Heart left ventricle (tissue), 16 donors: ENCODE measurements at places on chromosomes 2 and 18.

- DNase-seq: no peak
These were observed 19.2 kb upstream of the TMEM177 start for GRCh38 chr2:119659601-119660342.

GRCh38 chr18:5150894-5151293 lies 46.2 kb downstream of the AKAIN1 start:
- DNase-seq: no peak

DNA sequence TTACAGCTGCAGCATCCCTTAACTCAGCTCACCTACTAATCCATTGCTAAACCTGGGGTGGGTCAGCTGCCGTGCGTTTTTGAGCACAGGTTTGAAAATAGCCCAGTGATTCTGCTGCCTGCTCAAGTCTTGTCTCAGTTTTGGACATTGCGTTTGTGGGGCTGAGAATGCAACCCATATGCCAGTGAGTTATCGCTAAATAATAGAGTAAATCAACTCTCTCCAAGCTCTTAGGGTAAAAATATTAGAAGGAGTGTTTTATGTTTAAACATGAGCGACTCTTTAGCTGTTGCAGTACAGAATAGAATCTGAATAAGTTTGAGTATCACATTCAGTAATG lies 2.1 kb downstream of the TSHZ1 start:
- no peak for DNase-seq

DNA sequence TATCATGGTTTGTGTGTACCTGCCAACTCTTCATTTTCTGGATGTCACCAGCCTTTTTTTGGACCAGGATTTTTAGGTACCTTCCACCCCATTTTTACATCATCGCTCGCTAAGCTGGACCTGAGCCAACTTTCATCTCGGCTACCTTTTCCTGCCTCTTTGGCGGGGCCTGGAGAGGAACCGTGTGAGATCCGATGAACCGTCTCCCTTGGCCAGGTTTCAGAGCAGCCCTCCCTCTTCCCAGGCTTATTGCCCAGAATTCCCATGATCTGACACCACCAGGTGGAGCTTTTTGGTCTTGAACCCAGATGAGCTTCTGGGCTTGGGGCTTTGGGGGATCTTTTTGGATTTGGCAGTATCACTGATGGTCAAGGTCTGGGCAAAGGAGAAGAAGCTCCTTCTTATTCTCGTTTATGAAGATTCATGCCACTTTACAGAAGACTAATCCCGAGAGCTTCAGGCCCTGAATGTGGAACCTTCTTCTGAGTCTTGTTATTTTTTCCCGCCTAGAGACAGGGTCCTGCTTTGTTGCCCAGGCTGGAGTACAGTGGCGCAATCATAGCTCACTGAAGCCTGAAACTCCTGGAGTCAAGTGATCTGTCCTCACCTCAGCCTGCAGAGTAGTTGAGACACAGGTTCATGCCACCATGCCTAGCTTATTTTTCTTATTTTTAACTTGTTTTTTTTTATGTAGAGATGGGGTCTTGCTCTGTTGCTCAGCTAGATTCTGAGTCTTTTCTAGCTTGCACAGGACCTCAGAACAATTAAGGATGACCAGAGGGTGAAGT lies 50.4 kb downstream of the GATA6 start:
- DNase-seq: no peak

- no peak for DNase-seq
These were observed 179.5 kb upstream of the TWIST2 start for GRCh38 chr2:238668426-238668825.

DNA sequence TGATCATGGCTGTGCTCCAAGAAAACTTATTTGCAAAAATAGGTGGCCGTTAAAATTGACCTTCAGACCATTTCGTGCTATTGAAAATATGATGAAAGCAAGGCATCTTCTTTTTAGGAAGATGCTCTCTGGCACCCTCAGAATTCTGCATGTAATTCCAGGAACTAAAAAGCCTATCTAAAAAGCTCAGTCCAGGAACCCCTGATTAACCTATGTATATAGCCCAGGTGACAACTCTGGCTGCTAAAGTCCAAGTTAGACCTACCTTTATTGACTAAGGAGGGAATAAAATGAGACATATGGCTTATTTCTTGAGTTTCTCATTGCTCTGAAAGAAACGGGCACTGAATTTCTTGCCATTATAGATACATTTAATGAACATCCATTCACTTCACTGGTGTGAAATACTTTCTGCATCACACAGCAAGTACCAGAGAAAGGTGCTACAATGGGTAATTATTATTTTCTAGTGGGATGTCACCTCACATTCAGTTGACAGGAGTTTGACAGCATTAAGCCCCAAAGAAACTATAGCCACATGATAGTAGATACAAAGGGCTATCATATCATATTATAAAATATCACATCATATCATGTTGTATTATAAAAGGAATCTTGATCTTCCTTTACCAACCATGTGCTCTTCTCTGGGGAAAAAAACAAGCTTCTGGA lies 83.8 kb downstream of the EPHA4 start:
- DNase-seq: no peak

DNA sequence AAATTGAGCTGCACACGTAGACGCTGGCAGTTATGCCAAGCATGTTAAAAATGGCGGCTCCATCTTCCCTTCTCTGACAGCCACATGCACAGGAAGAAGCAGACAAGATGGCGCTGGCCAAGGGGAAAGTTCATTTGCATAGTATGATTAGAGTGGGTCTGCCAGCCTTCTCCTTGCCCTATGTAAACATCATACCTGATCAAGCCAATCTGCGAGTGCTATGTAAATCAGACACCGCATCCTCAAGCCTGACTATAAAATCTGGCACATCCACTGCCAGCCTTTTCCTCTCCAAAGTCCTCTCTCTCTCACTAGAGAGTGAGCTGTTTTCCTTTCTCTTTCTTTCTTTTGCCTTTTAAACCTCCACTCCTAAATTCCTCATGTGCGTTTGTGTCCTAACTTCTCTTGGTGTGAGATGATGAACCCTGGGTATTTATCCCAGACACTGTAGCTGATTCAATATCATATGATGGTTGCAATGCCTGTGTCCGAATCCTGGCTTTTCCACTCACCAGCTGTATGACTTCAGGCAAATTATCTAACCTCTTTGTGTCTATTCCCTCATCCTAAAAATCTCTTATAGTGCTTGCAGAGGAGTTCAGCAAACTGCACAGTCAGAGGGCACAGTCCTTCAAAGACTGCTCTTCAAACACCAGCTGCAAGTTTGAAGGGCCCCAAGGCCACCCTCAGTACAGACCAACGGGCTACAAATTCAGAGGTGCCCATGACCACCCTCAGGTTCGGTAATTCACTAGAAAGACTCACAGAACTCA lies 39.3 kb upstream of the ITSN2 start:
- DNase-seq: no peak
